ENCODE measurements at places on chromosomes 6 and 20.

GRCh38 chr20:46328200-46328882, 20.0 kb upstream of the CDH22 start:
- DNase-seq: no peak

- no peak for DNase-seq
Observed at GRCh38 chr6:139944131-139944530, 569.7 kb upstream of the CITED2 start.

DNA sequence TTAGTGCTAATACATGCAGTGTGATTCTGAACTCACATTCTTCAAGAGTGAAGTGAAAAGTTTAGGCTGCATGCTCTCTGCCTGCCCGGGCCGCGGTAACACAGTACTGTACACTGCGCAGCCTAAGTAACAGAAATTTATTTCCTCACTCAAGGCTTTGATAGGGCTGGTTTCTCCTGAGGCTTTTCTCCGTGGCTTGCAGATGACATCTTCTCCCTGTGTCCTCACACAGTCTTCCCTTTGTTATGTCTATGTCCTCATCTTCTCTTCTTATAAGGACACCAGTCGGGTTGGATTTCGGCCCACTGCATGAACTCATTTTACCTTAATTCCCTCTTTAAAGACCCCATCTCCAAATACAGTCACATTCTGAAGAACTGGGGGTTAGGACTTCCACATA, 51.1 kb upstream of the TMEM170B start:
- no peak for DNase-seq

DNA sequence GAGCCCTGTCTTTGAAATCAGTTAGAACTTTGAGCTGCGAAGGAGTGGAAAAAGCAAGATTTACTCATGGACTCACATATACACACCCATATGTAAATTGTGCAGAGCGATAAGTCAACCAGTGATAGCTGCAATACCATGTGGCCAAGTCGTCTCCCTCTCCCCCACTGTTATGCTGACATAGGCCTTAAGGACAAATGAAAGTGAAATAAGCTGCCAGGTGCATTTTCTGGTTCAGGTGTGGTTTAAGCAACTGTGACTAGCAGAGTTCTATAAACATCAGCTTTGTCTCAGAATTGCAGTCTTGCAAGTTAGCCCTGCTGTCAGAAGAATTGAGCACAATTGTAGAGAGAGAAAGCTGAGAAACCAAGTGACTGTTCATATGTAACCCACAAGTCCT, 9.6 kb downstream of the FAM83B start:
- DNase-seq: no peak

DNA sequence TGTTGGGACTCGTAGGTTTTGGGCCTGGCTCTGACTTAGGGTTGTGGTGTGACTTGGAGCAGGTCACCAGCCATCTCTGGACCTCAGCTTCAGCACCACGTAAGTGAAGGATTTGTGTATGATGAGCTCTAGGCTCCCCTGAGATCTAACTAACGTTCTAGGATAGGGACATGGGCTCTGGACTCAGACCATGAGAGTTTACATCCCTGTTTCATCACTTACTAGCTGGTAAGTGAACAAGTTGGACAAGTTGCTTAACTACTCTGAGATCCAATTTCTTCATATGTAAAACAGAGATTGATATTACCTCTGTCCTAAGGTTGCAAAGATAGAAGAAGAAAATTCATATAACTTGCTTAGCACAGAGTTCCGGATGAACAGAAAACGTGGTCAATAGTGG, 20.3 kb upstream of the PNPLA1 start:
- no peak for DNase-seq

DNA sequence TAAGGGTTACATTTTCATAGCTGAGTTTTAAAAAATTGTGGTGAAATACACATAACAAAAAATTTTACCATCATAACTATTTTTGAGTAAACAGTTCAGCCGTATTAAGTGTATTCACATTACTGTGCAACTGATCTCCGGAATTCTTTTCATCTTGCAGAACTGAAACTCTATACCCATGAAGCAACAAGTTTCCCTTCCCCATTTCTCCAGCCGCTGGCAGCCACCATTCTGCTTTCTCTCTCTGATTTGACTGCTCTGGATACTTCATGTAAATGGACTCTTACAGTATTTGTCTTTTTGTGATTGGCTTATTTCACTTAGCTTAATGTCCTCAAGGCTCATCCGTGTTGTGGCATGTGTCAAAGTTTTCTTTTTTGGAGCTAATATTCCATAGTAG, 341.6 kb downstream of the QKI start:
- no peak for DNase-seq

- no peak for DNase-seq
Observed at GRCh38 chr6:127297502-127298070, 30.9 kb downstream of the RNF146 start.

DNA sequence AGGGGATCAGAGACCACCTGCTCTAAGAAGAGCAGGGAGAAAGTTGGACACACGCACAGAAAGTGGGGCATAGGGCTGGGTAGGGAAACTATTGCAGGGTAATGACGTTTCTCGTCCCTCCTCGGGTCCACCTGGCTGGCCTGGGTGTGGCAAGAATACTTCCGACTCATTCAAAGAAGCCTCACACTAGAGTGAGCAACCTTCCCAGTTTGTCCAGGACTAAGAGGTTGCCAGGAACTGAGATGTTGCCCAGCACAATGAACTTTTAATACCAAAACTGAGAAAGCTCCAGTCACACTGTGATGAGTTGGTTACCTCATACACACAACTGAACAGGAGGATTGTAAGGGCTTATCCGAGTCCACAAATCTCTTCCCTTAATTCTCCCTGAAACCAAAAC, 74.5 kb upstream of the ADGRF1 start:
- no peak for DNase-seq

GRCh38 chr6:35707714-35708407, 19.1 kb upstream of the FKBP5 start:
- DNase-seq: no peak

DNA sequence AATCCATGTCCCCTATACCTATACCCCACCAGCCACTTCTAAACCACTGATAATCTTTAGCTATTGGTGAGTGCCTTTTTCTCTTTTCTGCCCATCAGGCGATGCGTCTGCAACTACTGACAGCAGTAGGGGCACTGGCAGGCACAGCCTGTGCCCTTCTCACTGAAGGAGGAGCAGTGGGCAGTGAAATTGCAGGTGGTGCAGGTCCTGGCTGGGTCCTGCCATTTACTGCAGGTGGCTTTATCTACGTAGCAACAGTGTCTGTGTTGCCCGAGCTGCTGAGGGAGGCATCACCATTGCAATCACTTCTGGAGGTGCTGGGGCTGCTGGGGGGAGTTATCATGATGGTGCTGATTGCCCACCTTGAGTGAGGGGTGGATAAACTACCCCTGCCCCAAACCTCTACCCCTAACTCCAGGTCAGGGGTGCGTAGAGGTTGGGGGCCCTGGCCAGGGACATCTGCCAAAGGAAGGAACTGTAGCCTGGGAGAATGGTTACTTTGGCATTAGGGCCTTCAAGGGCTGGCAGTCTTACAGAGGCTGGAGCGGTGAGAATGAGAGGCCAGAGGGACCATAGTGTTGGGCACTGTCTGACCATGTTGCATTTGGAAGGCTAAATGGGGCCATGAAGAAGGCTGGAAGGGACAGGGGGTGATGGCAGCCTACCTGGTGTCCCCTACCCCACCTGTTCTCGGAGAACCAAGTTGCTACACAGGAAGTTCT, 851 bp upstream of the HSD17B8 start:
- no peak for DNase-seq

GRCh38 chr6:154337406-154338005, 19.1 kb downstream of the IPCEF1 start:
- DNase-seq: no peak

- no peak for DNase-seq
Observed at GRCh38 chr6:14178083-14178445, 60.5 kb downstream of the CD83 start.

- no peak for DNase-seq
Observed at GRCh38 chr6:36916126-36916525, 30.4 kb downstream of the C6orf89 start.

DNA sequence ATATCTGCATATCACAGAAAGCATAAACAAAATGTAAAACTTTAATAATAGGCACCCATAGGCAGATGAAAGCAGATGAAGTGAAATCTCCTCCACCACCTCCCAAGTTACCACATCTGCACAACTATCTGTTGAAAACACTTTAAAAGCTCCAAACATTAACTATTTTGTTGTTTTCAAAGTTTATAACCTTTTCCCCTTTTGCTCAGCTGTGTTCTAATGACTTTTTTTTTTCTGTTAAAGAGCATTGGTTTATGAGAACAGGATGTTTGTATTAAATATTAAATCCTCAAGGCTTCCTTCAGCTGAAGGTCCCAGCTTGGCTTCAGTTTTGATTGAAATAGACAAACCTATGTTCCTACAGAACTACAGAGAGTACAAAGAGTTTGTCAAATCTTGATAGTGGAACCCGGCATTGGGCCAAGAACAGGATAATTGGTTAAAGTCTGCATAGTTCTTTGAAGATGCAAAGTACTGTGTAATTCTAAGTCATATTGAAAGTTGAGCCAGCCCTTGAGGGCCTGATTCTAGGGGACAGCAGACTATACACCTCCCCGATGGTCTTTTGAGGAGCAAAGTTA, 255.1 kb upstream of the JAG1 start:
- no peak for DNase-seq

DNA sequence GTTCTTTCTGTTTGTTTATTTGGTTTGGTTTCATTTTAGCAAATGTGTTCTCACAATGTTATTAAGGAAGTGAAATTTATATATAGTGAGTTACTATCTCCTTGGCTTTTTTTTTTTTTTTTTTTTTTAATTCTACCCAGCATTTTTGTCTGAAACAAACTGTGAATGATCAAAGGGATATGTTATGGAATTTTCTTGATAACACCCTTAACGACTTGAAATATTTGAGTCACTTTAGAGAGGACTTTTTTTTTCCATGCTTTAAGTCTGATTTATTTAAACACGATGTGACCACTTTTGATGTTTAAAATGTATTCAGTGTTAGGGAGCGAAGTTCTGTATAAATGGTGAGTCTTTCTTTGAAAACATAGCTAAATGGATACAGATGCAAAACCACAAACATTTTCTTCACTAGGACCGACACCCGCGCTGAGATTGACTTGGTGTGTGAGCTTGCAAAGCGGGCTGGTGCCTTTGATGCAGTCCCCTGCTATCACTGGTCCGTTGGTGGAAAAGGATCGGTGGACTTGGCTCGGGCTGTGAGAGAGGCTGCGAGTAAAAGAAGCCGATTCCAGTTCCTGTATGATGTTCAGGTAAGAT, 149.7 kb downstream of the MTHFD1L start:
- no peak for DNase-seq

DNA sequence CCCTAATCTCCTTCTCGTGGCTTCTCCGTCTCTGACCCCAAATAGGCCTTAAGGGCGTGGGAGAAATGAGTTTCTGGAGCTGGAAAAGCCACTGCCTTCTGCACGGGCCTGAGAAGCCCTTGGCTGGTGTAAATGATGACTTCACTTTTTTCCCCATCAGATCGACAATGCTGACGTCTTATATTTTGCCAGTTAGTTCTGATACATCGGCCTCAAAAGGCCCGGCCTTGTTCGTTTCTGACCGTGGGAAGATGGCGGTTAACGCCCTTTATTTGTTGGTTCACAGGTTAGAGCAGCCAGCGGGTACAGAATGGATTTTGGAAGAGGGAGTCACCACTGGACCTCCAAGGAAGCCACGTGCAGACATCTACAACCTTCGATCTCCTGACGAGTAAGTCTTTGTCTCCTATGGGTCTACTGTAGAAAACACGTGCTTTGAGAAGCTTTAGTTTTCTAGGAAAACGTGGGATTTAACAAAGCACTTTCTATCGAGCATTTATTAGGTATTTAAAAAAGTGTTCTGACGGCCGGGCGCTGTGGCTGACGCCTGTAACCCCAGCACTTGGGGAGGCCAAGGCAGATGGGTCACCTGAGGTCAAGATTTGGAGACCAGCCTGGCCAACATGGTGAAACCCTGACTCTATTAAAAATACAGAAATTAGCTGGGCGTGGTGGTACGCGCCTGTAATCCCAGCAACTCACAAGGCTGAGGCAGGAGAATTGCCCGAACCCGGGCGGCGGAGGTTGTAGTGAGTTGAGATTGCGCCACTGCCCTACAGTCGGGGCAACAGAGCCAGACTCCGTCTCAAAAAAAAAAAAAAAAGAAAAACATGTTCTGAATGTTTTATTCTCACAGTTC, 1.2 kb upstream of the ZNFX1 start:
- DNase-seq: peak; percentile 62

DNA sequence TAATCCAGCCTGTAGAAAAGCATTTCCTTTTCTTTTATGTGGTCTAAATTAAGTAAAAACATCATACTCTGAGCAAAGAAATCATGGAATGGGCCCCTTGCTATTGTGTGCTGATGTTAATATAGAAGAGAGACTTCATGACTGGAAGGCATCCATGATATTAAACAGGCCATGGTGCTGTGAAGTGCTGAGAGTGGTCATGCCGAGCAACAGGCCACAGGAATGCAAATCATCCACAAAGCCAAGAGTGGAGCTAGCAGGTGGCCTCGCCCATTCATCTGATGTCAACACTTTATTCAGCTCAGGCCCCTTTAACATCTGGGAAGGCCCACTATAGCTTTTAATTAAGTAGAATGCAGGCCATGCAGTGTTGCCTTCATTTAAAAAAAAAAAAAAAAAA, 115.2 kb upstream of the HMGCLL1 start:
- DNase-seq: no peak

DNA sequence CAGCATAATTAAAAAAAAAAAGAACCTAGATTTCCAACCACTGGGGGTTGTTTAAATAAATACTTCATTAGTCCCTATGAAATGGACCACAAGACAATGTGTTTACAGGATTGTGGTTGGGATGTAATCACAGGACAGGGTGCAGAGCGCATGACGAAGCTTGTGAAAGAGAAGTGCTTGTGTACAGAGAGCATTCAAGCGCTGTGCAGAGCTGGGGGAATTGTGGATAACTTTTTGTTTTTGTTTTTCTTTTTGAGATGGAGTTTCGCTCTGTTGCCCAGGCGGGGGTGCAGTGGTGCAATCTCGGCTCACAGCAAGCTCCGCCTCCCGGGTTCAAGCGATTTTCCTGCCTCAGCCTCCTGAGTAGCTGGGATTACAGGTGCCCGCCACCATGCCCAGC, 22.3 kb downstream of the LAMA5 start:
- no peak for DNase-seq

DNA sequence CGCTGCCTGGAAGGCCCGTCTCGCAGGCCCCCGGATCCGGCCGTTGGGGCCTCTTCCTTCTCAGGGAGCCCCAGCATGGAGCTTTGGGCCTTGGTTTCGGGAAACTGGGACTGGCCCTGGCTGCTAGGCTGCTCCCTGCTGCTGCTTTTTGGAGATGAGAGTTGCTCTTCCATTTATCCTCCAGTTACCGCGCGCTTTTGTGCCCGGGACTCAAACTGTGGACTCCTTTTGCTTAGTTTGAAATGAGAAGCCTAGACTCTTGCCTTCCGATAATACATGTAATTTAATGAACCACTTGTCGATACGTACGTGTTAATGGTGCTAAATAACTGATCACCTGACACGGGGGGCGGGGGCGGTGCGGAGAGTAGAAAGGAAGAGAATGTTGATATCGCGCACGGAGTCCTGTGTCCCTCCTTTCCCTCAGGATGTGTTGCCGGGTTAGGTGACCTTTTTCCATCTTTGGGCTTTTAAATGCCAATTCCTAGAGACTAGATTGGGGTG, 968 bp downstream of the PHF3 start:
- DNase-seq: peak; percentile 58

Measured in activated CD4-positive, alpha-beta T cell treated with anti-CD3 and anti-CD28 coated beads, Interleukin-2, amount 50 U/mL, for 16 hours (primary cell).